ENCODE measurements at places on chromosomes 11 and 22. TPM values are rescaled to one million over a fixed set of nuclear protein-coding genes. Genes with fewer than 3 reads are reported as not detected.

Gene CSNK2A3
- 2.1 TPM for total RNA-seq

GRCh38 chr11:104343578-104343977, 179.6 kb upstream of the PDGFD start:
- H3K4me1 ChIP-seq = no peaks in the 10 kb centered on the region
- no peak overlapping the region for H3K27ac ChIP-seq
- no peaks in the 10 kb centered on the region for H3K36me3 ChIP-seq
- no peaks in the 10 kb centered on the region for H3K27me3 ChIP-seq
- no peak overlapping the region for H3K4me3 ChIP-seq
- DNase-seq = peak; percentile 17

- H3K36me3 ChIP-seq = no peaks in the 10 kb centered on the region
- no peak overlapping the region for H3K4me3 ChIP-seq
- H3K27ac ChIP-seq = no peak overlapping the region
- no peak for DNase-seq
Observed at GRCh38 chr11:119650251-119650650, 78.7 kb downstream of the NECTIN1 start.

DNA sequence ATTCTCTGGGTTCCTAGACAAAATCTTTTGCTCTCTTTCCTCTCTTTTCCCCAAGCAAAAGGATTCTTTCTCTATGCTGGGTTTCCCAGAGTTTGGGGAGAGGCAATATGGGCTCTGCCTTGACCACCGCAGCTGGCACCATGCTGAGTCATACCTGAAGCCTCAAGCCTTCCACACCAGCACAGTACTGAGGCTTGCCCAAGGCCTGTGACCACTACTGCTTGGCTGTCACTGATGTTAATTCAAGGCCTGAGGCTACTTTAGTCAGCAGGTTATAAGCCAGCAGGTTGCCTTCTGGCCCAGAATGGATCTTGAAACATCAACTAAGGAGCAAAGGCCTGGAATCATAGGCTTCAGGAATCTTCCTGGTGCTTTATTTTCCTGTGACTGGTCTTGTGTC, 185.3 kb downstream of the DYNC2H1 start:
- H3K27me3 ChIP-seq = no peaks in the 10 kb centered on the region
- H3K4me1 ChIP-seq = no peaks in the 10 kb centered on the region
- no peak for DNase-seq
- no peak overlapping the region for H3K27ac ChIP-seq

DNA sequence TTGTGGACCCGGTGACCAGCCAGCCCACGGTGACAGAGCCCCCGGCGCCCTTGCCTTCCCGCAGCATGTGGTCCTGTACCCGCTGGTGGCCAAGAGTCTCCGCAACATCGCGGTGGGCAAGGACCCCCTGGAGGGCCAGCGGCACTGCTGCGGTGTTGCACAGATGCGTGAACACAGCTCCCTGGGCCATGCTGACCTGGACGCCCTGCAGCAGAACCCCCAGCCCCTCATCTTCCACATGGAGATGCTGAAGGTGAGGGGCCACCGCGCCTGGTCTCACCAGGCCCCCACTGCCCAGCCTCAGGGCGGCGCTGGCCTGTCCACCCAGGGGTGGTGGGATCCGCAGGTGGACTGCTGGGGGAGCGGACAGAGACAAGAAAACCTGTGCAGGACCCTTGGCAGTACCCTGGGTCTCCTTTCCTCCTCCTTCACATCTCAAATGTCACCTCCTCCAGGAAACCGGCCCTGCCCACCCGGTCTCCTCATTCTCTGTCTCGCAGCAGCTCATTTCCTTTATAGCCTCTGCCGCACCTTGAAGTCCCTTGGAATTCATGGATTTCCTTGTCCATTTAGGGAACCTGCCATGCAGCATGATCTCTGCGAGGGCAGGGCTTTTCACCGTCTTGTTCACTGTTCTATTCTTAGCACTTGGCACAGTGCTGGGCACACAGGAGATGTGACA, 6.5 kb downstream of the AIP start:
- no peaks in the 10 kb centered on the region for H3K4me1 ChIP-seq
- no peak overlapping the region for H3K4me3 ChIP-seq
- H3K27me3 ChIP-seq = no peaks in the 10 kb centered on the region
- peak; percentile 82 for DNase-seq
- peaks cover 11% of the 10 kb centered on the region for H3K36me3 ChIP-seq

DNA sequence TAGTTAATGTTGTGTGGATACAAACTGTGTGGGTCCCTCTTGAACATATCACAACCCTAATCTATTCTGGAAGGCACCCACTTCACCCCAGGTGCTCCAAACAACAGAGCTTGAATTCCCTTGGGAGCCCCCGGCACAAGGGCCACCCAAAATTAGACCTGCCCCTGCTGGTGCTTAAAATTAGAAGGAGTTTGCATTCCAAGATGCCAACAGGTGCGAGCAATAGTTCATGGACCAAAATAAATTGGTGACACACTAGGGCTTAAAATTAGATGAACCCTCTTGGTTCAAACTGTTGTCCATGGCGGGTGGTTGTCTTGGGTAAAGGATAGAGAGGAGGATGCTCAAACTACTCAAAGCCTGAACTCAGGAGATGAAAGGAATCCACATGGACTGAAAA, 291.5 kb downstream of the MN1 start:
- no peak for DNase-seq

DNA sequence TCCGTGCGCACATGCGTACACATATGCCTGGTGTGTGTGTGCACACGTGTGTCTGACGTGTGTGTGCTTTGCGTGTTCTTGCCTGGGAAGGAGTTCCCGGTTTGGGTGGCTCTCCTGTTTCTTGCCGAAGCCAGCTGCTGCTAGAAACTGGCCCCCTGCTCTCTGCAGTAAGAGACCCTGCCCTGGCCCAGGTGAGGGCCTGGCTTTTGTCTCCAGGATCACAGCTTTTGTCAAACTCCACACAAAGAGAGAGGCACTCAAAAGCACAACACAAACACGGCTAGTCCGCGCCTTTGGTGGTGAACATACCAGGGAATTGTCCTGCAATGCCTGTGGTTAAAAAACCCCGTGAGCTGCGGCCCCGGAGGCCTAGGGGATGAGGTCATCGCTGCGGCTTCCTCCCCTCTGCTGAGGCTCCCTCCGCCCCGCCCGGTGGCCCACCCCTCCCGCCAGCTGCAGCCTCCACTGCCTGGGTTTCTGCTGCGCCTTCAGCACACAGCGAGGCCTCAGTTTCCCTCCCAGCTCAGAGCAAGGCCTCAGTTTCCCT, 88.9 kb downstream of the KCNQ1 start:
- no peaks in the 10 kb centered on the region for H3K36me3 ChIP-seq
- H3K27me3 ChIP-seq = peaks cover 7% of the 10 kb centered on the region
- H3K27ac ChIP-seq = no peak overlapping the region
- H3K4me1 ChIP-seq = peaks cover 13% of the 10 kb centered on the region

DNA sequence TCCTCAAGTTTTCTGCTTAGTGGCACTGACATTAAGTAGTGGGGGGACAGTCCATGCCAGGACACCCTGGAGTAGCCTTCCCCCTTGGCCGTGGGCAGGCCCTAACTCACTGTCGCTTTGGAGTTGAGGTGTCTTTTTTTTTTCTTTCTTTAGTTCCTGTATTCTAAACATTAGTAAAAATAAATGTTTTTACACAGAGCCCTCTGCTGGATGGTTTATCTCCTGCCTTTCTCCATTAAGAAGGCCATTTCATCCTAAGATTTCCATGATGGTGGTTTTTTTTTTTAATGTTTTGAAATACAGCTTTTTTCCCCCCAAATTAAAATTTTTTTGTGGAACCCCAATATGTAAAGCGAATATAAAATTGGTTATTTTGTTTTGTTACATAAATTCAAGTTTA, 1.8 kb upstream of the TIGD3 start:
- no peak overlapping the region for H3K27ac ChIP-seq
- H3K27me3 ChIP-seq = peaks cover 25% of the 10 kb centered on the region
- peaks cover 53% of the 10 kb centered on the region for H3K36me3 ChIP-seq
- peak; percentile 77 for DNase-seq
- H3K4me1 ChIP-seq = peaks cover 17% of the 10 kb centered on the region

DNA sequence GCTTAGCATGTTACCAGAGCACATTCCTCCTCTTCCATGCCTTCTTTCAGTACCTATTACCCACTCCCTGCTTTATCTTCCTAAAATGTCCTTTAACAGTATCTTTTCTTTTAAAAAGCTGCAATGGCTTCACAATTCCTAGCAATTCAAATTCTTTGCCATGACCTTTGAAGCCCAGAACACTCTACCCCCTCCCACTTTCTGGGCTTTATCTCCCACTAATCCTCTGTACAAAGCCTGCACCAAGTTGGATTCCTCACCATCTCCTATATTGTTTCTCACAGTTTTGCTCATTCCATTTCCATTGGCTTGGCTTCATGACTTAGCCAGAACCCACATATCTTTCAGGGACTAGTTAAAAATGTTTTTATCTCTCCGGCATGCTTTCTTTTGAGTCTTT, 80.9 kb downstream of the FAM76B start:
- no peak for DNase-seq
- peaks cover 18% of the 10 kb centered on the region for H3K27me3 ChIP-seq
- no peaks in the 10 kb centered on the region for H3K36me3 ChIP-seq
- no peak overlapping the region for H3K4me3 ChIP-seq

GRCh38 chr11:16807306-16807705, 68.9 kb downstream of the C11orf58 start:
- peak; percentile 62 for DNase-seq
- no peak overlapping the region for H3K4me3 ChIP-seq
- peaks cover 32% of the 10 kb centered on the region for H3K4me1 ChIP-seq
- H3K36me3 ChIP-seq = no peaks in the 10 kb centered on the region
- no peaks in the 10 kb centered on the region for H3K27me3 ChIP-seq
